ENCODE measurements at places on chromosomes 12 and 14.

GRCh38 chr14:102784892-102785594 is 7.8 kb downstream of the TRAF3 start:
- no peak for DNase-seq

DNA sequence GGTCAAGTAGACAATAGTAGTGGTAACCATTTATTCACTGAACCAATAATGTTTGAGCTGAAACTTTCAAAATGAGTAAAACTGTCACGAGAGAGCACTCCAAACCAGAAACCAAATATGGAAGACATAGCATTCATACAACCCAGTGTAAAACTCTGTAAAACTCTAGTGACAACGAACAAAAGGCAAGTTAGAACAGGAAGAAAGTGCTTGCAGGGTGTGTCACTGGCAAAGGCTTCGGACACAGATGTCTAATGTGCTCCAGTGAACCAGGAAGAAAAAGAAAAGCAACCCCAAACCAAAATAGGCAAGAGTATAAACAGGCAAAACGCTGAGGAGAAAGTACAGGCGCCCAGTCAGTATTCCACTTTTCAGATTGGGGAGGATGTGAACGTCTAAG is 79.3 kb upstream of the FZD10 start:
- DNase-seq: no peak

DNA sequence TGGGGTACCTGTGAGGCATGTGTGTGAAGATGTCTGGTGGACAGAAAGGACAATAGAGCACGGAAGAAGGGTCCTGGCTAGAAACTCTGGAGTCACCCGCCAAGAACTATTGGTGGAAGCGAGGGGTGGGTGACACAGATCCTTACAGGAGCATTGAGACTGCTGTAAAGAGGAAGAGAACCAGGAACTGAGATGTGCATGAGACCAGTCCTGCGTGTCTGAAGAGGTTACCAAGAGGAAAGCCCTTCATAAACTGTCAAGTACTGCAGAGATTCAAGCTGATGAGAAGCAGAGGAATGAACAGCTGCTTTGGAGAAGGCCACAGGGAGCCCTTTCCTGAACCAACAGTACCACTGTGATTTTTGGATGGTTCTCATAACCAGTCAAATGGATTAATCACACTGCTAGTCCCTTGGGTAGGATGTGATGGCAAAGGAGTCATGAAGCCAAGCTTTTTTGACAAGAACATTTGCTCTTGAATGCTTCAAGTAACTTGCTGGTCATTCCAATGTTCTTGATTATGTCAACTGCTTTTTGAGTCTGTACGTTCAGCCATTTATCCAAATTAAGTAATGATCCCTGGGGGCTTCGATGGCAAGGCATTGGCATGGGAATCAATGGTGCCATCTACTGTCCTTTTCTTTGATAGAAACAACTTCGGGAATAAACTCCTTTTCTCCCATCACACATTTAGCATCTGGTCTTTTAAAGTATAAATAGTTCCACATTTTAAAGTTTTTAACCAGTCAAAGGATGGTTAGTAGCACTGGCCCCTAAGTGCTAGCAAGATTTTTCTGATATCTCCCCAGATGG is 42.9 kb downstream of the GPR135 start:
- DNase-seq: no peak

DNA sequence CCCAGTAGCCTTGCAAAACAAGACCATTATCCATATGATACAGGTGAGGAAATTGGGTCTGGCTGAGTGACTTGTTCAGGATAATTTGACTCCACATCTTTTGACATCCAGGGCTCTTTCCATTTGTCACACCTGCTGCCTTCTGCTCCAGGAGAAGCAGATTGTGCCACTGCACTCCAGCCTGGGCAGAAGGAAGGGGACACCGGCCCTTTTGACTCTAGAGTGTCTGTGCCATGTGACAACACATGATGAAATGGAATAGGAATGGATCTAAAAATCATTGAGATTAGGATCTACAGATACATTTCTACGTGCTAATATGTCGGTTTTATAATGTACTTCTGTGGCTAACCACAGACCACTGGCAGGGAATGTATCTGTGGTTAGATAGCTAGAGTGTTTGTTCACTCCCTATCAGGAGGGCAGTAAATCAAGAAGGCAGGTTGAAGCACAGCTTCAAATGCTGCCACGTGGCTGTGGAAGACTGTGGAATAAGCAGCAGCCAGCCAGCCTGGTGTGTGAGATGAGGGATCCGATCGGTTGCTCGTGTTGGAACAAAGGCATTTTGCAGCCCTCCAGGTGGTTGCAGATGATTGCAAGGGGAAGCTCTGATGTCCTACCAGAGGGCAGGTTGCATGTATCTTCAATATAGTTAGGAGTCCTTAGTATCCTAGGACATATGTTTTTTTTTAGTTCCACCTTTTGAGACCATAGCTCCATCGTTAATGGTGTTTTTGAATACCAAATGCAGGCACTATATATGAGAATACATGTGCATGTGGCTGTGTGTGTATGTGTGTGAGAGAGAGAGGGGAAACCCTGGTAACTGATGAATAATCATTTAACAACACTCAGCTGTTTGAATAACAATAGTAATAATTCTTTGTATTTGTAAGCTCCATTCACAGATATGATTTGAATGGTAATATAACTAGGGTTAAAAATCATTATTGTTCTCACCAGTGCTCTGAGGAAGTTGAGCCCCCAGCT is 28.6 kb downstream of the EML1 start:
- no peak for DNase-seq

DNA sequence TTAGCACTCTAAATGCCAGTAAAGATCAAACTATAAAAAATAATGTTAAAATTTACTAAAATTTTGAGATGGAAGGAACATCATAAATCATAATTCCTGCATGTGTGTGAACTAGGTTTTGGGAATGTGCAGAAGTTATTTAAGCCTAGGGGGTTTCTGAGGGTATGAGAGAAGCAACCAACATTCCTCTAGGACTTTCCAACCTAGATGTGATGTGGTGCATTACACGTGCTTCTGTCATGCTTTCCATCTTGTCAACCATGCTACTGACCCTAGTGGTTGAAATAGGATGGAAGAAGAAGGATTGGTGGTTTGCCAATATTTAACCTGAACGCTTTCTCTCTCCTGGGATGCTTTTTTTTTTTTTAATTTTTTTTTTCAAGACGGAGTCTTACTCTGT is 209.3 kb downstream of the AEBP2 start:
- DNase-seq: no peak

DNA sequence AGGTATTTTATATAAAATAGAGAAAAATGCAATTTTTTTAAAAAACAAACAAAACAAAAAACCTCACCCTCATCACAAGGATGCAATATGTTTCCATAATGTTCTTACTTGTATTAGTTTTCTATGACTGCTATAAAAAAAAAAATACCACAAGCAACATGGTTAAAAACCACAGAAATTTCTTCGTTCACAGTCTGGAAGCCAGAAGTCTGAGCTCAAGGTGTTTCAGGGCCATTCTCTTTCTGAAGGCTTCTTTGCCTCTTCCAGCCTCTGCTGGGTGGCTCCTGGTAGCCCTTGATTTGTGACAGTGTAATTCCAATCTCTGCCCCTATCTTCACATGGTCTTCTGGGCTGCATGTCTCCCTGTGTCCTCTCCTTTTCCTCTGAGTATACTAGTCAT is 21.5 kb upstream of the SSTR1 start:
- no peak for DNase-seq

GRCh38 chr12:54411391-54412241 is 7.5 kb downstream of the ITGA5 start:
- peak; percentile 52 for DNase-seq

GRCh38 chr12:31843398-31844095 is 114.7 kb upstream of the AMN1 start:
- DNase-seq: no peak

- DNase-seq: no peak
Measured at GRCh38 chr12:4221258-4221620, 52.3 kb upstream of the CCND2 start.

GRCh38 chr12:80175307-80175930 is 76.1 kb downstream of the OTOGL start:
- DNase-seq: no peak

Data from stimulated activated CD4-positive, alpha-beta T cell treated with anti-CD3 and anti-CD28 coated beads, Interleukin-12 subunit alpha, Interleukin-12 subunit beta, amount 100 ng/mL, for 24 hours (primary cell).